Activated CD8-positive, alpha-beta memory T cell treated with anti-CD3 and anti-CD28 coated beads for 24 hours (primary cell): ENCODE measurements at places on chromosomes 7 and 10.

GRCh38 chr7:4045450-4045849, 636.6 kb upstream of the FOXK1 start:
- no peak for DNase-seq

DNA sequence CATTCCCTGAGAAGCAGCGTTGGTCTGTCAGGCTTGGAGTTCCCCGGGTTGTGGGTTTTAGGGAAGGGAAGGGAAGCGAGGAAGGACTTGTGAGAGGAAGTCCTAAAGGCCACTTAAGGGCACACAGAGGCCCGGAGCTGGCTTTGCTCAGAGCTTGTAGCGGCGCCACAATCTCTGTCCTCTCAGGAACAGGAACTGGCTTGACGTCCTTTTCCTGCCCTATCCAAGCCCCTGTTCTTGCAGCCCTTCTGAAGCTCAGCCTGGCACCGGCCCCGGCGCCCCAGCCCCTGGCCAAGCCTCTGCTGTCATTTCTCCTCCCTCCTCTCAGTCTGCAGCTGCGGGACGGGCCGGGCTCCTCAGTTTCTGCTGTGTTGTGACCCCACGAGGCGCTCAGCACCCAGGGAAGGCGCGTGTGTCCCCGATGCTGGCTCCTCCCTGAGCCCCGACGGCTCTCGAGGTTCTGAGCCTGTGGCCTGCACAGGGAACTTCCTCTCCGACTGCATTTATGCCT, at the start of gene GIMAP8:
Gene GIMAP8 (plus strand): TSS at position 140 of the 511 bp plus-strand sequence. CDS start 16,069 bp downstream, outside the sequence.
- DNase-seq: no peak

DNA sequence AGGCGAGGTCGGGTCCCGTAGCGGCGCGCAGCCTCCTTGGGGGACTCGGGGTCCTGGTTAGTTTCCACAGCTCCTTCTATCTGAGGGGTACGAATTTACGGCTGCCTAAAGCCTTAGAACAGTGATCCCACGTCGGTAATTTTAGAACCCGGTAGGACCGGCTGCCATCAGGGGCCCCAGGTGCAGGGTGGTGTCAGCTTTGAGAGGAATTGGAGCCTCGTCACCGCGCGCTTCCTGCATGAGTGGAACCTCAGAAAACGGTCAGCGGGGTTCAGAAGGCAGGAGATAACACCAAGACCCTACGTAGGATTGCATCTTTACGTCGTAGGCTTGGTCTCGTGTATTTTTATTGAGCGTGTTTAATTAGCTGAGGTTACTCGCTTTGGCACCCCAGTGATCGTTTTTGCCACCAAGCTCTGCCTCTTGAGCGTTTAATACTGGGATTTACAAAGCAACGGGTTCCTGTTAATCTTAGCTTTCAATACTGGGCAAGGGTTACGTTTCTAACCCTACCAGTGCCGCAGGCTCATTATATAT, 443 bp downstream of the RNF32 start:
- DNase-seq: no peak

DNA sequence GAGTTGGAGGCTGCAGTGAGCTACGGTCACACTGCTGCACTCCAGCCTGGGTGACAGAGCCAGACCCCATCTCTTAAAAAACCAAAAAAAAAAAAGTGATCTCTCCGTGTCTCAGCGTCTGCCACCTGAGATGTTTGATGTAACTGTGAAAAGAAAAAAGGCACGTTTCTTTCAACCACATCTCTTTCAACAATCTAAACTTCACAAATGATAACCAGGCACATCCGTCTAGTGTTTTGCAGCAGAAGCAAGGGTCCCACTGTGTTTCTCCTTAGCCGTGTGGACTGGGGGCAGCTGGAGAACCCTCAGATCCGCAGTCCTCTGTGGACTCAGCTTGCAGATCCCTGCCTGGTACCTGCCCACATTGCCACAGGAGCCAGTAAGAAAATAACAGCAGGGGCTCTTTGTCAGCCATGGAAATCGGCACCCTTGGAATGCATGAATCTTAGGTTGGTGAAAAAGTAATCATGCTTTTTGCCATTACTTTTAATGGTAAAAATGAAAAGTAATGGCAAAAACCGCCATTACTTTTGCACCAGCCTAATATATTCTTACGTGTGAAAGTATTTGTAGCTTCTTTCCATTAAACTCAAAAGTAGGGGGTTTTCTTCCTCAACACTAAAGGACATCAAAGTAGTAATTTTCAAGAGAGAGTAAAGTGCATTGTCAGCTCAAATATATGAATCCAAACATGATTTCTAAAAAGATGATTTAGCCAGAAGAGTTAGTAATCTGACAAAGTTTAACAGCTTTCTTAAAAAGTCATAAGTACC, 276.5 kb downstream of the CCDC3 start:
- DNase-seq: no peak

- DNase-seq: no peak
Measured at GRCh38 chr10:11058965-11059364, 41.3 kb downstream of the CELF2 start.

DNA sequence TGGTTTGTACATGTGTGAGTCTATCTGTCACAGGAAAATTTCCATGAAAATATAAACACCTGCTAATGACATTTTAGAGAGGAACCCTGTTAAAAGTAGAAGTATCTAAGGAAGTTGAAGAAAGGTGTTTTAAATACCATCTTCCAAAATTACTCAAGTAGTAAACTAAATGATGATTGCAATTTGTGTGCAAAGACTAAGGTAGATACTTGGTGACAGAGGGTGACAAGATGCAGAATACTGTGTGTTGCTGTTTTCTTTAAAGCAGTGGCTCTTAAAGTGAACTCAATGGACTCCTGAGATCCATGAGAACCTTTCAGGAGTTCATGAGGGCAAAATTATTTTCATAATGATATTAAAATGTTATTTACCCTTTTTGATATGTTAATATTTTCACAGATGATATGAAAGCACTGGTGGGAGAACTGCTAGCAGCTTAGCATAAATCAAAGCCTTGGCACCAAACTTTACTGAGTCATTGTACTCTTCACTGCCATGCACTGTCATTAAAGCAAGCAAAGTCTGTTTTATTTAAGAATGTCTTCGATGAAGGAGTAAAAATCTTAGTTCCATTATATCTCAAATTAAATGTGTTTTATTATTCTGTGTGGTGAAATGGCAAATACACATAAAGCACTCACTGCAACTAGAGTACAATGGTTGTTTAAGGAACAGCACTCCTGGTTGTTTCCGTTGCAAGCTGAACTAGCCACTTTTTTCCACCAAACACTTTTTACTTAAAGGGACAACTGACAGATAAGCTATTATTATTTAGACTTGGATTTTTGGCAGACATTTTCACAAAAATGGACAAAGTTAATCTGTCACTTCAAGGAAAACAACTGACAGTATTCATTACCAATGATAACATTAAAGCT, 133.7 kb downstream of the LRRN3 start:
- DNase-seq: no peak

GRCh38 chr7:80330434-80330833, 181.4 kb downstream of the GNAT3 start:
- no peak for DNase-seq

GRCh38 chr7:69169386-69169785, 428.9 kb upstream of the AUTS2 start:
- no peak for DNase-seq

- DNase-seq: no peak
Measured at GRCh38 chr7:30973292-30973691, 9.5 kb downstream of the GHRHR start.

GRCh38 chr7:22671177-22671879, 55.7 kb upstream of the IL6 start:
- no peak for DNase-seq

- no peak for DNase-seq
Measured at GRCh38 chr7:92034116-92034515, 93.5 kb downstream of the AKAP9 start.

DNA sequence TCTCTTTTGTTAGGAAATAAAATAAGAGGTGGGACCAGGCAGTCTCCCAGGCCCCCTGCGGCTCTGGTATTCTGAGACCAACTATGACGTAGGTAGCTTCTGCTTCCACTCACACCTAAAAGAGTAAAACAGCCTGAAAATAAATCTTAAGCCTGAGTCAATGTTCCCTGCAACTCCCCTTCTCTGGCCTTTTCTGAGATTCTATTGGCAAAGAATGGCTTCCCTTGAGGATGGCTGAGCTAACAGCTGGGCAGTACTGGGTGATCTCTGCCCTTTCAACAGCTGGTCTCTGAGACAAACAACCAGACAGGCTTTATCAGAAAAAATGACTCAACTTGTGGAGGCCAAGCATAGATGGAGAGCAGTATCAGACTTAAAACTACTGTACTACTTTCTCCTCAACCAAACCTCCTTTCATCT, 58.7 kb downstream of the CREB3L2 start:
- DNase-seq: no peak

DNA sequence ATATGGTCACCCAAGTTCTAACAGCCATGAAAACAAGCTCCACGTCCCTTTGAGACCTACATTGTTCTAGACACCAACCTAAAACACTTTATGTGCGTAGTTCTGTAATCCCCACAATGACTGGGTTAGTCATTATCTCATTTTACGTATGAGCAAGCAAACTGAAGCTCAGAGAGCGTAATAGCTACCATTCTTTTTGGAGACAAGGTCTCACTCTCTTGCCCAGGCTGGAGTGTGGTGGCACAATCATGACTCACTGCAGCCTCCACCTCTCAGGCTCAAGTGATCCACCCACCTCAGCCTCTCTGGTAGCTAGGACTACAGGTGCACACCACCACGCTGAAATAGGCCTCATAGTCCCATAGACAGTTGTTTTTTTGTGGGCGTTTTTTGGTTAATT, 10.5 kb downstream of the DAGLB start:
- no peak for DNase-seq

GRCh38 chr7:1961701-1962276, 271.0 kb downstream of the MAD1L1 start:
- DNase-seq: peak; percentile 75

GRCh38 chr7:137001041-137001440, 132.6 kb downstream of the CHRM2 start:
- DNase-seq: no peak

DNA sequence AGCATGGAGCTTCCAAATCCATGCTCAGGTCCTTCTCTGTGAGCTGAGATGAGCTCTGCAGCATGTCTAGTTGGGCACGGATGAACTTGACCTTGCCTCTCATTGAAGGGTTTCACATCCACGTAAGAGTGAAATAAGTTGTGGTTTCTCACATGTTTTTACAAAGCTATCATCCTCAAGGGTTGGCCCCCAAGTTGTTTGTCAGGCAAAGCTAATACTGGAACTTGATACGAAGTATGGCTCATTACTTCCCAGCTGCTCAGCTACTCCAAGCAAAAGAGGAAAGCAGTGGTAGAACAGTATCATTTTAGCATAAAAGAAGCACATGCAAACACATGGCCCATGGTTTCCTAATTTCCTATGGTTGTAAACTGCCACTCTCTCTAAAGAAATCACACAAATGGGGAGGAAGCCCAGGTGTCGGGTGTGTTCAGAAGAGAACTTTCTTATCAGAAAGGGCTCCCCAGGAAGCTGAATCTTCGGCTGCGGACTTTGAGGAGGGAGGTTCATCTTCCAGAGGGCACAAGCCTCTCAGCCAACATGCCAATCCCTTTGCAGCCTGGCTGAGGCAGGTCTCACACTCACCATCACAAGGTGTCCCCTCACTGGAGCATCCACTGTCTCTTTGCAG, 45.3 kb downstream of the PDLIM1 start:
- no peak for DNase-seq

- DNase-seq: no peak
Measured at GRCh38 chr10:71761541-71762113, 11.7 kb downstream of the VSIR start.

DNA sequence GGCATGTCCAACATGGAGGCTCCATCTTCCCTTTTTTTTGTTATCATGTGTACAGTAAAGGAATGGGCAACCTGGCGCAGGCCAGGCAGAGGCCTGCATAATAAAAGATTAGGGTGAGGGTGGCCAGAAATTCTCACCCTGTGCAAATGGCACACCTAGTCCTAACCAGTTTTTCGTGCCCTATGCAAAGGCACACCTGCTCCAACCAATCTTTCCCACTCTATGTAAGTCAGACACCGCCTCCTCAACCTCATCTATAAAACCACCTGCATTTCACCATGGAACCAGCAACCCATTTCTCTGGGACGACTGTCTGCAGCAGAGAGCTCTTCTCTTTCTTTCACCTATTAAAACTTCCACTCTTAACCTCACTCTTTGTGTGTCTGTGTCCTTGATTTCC, 16.1 kb downstream of the TBATA start:
- no peak for DNase-seq

DNA sequence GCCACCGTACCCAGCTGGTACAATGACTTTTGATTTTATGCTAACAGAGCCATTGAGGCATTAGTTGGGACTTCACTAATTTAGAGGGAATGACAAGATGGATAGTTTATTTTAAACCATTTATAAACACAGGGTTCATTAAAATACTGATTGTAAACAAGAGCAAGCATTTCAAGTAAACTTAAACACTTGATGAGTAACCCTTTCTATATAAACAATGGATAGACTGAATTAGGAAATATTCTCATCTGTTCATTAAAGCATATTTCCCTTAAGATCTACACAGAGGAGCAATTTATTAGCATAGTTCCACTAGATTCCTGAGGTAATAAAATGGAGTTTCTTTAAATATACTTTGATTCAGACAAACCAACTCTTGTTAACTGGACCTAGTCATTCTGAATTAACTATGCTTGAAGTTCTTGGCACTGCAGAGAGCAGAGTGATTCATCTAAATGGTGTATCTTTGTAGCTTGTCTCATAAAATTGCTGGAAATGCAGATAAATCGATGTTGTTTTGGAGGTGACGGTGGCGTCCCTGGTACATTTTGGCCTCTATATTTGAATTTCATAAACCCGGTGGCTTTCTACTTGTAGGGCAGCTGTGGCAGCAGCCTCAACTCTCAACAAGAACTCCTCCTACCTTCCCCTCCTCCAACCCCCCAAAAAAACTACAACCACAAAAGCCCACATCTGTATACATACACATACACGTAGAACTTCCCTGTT, 15.4 kb upstream of the VDAC2 start:
- no peak for DNase-seq

DNA sequence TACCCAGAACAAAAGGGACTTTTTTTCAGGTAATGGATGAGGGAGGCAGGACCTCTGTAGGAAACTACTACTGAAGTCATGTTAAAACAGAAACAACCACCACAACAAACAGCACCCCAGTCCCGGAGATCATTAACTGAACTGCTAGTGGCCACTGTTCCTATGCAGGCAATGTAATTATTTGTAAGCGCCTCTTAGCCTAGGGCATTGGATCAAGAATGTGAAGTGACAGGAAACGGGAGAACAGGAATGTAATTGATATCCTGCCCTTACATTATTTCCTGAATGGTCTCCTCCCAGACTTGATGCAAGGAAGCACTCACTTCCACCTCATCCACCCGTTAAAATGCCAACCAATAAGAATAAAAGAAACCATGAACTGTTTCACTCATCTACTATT, 16.7 kb upstream of the GAD2 start:
- no peak for DNase-seq

DNA sequence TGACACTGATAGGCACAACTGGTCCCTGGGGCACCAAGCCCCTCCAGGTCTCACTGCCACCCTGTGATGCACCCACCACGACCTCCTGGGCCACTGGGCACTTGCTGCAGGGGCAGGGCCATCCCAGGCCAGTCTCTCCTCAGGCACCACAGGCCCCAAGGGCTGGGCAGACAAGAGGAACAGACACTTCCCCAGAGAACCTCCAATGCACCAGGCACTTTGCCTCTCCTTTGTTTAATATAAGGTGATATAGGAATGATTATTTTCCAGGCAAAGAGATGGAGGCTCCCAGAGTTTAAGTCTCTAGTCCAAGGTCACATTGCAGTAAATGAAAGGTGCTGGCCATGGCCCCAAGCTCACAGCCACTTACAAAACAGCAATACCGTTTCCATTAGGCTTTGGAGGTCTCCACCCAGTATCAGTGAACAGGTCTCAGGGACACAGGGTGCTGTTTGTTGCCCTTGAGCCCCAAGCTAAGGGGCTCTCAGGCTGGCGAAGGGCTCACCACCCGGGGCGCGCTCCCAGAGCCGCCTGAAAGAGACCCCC, 4.5 kb downstream of the DEPP1 start:
- DNase-seq: no peak
